GM20000 (cell line): ENCODE measurements at places on chromosomes 6 and 20.

- peak; percentile 23 for DNase-seq
Measured at GRCh38 chr6:53048431-53049195, 16.6 kb upstream of the FBXO9 start.

DNA sequence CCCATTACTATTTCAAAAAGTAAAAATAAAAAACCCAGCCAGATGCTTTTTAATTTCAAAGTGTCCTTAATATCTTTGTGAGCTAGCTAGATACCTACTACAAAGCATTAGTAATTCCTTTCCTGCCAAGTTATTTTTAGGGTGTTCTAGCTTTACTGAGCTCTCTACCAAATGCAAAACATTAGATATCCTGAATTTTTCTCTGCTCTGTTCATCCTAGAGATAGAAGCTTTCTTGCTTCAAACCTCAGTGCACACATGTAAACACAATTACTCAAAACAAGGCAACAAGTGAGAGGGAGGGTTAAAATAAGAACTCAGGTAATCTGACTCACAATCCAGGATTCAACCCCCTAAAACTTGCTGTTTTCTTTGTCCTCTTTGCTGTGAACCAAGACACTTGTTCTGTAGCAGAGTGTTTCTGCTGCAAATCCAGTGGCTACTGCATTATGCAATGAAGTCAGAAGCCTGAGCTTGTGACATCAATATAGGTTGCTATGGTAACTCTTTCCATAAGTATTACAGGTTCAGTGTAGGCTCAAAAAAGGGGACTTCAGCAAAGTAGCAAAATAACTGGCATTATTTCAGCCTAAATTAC lies 72.6 kb upstream of the STXBP5 start:
- no peak for DNase-seq

- DNase-seq = no peak
Measured at GRCh38 chr6:149423964-149424440, 23.9 kb downstream of the SUMO4 start.

DNA sequence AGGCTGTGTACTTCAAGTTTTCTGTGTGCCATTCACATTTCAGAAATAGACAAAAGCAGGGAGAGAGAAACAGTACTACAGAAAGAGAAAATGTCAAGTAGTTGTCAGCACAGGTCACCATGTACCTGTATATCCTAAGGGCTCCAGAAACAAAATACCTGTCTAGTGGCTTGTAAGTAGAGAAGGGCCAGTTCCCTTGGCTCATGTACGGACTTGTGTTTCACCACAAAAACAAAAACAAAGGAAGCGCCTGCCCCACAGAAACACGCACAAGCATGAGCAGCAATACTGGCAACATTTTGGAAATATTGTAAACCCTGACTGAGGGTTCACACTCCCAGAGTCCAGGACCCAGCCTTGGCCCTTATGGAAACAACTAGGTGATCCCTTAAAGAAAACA lies 44.3 kb downstream of the CNKSR3 start:
- no peak for DNase-seq

DNA sequence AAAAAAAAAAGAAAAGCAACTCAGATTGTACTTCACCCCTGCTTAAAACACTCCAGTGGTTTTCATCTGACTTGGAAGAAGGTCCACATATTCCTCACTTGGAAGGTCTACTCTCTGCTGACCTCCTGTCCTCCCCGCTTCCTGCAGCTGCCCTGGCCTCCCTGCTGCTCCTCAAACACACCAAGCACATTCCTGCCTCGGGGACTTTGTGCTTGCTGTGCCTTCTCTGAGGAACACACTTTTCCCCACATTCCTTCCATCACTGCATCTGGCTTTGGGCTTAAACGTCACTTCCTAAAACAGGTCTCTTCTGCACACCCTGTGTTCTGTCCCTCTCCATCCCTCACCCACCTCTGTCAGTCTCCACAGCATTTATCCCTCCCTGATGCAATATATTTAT lies 4.9 kb upstream of the PDYN start:
- no peak for DNase-seq

GRCh38 chr20:19022118-19022575 lies 190.3 kb upstream of the SLC24A3 start:
- no peak for DNase-seq

- DNase-seq = no peak
Measured at GRCh38 chr6:110495949-110496348, 19.5 kb upstream of the SLC22A16 start.

DNA sequence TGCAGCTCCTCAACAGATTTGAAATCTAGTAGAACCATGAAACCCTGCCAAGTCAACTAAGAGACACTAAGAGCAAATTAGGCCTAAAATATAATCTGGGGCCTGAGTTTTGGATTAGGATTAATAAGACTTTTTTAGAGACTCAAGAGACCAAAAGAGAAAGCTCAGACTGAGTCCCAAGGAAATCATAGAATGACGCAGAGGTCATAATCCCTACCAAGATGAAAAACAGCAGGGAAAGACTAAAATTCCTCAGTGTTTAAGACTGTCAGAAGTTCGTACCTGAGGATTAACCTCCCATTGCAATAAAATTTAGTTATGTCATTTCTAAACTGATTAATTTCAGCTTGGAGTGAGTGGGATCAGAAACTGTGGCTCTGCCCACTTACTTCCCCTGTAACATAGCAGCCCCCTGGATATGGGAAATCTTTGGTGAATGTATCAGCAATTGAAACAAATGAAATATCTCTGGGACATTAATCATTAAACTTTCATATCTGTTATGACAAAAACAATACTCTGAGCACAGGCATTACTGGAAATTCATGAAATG lies 200.3 kb downstream of the EDN1 start:
- no peak for DNase-seq

DNA sequence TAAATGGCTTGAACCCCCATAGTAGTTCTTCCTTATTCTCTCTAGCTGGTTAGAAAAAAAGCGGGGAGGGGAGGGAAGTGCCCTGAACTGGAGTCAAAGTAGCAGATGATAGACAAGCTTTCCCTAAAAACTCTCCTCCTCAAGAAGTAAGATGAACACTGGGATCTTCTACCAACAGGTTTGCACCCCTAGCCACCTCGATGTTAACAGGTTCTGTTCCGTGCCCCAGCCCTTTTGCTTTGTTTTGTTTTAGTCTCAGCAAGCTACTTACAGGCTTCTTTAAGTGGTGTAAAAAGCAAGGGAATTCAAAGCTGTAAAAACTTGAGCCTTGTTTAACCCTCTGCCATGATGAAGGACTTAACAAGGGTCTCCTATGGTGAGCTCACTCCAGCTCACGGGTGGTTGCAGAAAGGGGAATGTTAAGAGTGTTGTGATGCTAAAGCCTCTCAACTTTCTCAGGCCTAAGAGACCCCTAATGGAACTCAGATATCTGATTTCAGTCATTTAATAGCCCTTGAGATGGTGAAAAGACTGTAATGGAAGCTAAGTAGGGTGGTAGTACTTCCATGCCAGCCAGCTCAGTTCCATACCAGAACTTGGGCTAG lies 106.0 kb downstream of the FOXO3 start:
- no peak for DNase-seq

- DNase-seq = peak; percentile 23
Measured at GRCh38 chr6:25995507-25995906, 32.9 kb downstream of the TRIM38 start.

DNA sequence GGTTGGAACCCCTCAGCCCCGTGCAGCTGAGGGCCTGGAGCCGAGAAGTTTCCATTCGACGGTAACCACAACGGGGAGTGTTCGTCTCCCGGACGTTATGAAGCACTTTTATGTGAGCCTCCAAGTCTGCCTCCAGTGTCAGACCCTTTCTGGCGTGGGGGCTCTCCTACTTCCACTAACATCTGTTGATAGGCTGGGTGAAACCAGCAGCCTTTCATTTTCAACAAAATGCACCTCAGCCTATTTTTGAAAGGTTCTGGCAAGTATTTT lies 257.4 kb downstream of the THBS2 start:
- no peak for DNase-seq

GRCh38 chr20:60062431-60063047 lies 104.3 kb downstream of the CDH26 start:
- no peak for DNase-seq

DNA sequence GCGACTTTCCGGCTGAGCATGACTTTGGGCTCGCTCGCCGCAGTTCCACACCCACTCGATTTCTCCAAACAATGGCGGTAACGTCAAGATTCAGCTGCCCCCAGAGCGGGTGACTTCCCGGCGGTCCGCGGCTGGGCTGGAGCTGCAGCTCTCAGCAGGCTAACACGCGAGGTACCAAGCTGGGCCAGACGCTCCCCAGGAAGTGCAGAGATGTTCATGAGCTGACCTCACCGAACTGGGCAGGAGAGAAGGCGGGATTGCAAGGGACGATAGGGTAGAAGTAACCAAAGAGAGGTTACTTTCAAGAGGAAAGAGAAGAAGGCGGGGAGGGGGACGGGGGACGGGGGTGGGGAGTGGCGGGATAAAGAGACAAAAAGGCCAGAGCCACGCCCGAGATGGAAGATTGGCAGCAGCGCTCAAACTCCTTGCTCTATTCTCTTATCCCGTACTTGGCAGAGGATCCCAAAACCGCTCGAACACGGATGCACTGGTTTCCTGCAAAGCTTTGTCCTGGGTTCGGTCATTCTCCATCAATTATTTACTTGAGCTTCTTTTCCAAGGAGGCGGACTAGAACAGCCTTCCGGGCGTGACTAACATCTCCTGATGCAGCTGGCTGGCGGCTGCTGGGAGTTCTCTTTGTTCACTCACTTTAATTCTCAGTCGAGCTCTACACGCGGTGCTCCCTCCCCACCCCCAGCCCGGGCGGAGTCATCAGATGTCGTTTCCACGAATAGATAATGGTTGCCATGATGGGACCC lies at the start of gene MTCL3:
TSS of gene MTCL3 (minus strand) at position 626 of the 759 bp plus-strand sequence.
- DNase-seq = no peak

DNA sequence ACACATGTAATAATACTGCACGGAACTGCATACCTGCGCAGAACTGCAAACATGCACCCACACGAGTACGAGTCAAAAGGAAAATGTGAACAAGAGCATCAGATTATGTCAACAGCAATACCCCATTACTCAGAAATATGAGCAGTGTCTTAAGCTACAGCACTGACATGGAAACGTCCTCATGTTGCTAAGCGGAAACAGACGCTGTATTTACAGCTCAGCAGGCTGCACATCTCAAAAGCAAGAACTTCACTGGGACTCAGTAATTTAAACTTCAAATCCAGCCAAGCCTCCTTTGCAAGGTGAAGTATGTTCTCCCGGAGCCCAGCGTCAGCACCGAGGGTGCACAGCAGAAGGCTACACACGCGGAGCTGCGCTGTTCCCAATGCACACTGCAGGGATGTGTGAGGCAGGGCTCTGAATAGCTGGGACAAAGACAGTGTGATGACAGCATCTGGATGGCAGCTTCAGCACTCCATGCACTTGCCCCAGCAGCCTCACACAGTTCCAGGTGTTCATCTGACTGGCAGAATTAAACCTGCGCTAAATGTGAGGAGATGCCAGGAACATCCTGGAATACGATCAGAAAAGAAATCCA lies 202.8 kb downstream of the WDR27 start:
- DNase-seq = no peak

DNA sequence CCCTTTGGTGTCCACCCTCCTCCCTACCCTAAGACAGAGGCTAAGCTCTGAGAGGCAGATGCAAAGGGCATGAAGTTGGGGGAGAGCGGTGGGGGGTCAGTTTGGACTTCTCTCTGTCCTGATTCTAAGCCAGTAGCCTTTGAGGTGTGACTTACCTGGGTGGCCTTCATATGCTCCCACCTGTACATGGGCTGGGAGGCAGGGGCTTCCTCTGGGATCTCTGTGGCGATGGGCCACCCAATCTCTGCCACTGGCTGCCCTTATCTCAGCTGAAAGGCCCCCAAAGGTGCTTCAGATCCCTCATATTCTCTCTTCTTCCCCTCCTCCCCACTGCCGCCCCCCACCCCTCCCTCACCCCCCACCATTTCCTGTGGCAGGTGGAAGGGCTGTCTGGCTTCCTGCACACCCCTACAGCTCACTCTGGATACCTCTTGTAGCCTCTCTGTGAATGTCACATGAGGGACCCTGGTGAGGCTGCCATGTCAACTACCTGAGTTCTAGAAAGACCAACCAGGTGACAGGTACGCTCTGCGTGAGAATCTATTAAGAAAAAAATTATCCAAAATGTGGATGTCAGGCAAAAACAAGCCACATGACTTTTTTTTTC lies 34.0 kb downstream of the PNLDC1 start:
- DNase-seq = no peak

DNA sequence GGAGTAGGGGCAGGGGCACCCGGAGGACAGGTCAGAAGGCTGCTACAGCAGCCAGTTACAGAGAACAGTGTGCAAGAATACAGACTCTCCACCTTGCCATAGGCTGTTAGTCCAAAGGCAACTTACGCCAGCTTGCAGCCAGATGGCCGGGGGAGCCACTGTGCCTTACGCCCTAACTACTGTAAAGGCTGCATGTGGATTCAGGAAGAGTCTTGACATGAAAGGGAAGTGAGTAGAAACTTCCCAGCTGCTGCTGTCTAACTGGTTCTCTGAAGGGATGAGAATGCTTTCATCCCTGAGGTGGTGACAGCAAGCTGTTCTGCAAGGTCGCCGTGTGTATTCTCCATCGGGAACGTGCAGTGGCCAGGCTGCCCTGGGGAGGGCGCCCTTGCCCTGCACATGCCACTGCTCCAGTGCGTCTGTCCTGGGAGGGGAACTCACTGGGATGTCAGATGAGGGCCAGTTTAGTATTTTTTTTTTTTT lies 46.1 kb downstream of the LYRM4 start:
- no peak for DNase-seq

DNA sequence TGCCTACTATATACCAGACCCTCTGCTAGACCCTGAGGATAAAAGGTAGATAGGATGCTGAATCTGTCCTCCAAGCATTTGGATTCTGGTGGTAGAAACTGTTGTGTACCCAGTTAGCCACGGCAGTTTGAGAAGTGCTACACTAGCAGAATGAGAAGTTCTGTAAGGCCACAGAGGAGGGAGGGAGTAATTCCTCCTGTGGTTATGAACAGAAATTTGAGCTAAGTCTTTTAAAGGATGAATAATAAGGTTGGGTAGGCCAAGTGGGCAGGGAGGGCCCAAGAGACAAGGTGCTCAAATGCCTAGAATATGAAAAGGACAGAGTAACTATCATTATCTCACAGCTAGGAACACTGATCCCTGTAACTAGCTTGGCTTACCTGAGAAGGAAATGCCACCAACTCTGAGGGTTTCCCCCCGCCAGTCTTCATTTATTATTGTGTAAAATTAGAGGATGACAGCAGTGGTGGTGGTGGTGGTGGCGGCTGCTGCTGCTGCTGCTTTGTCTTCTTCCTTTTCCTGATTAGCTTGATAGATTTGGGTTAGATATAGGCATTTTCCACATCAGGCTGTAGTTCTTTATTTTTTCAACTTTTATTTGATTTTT lies 243.3 kb downstream of the PRL start:
- no peak for DNase-seq

DNA sequence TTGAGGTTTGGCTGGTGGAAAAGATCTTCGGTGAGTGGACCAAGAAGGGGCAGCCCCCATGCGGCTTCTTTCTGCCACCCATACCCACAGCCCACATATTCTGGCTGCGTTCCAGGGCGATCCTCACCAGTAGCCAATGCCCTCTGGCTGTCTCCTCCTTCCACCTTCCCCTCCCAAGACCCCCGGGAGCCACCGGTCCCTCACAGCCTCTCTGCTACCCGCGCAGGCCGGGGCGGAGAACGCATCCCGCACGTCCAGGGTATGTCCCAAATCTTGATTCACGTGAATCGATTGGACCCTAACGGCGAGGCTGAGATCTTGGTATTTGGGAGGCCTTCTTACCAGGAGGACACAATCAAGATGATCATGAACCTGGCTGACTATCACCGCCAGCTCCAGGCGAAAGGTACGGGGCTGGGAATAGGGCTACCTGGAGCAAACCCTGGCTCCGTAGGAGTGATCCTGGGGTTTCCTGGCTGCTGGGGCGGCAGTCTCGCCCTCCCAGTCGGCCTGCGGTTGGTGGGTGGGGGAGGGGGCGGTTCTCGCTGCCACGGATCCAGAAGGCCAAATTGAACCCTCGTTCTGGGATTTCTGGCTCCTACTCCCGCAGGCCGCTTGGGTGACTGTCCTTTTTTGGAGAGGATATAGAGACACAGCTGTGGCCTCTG lies 545 bp downstream of the KHDC3L start:
- DNase-seq = no peak
